ENCODE measurements at places on chromosomes 5 and 9.

GRCh38 chr9:132995879-132996278 lies 17.4 kb downstream of the GFI1B start:
- peaks cover 44% of the 10 kb centered on the region for H3K27me3 ChIP-seq
- no peak overlapping the region for H3K27ac ChIP-seq
- H3K36me3 ChIP-seq: no peaks in the 10 kb centered on the region

- no peaks in the 10 kb centered on the region for H3K36me3 ChIP-seq
- H3K4me3 ChIP-seq: no peak overlapping the region
- H3K27ac ChIP-seq: no peak overlapping the region
- no peaks in the 10 kb centered on the region for H3K27me3 ChIP-seq
- H3K4me1 ChIP-seq: no peaks in the 10 kb centered on the region
- no peak for DNase-seq
Observed at GRCh38 chr5:82813861-82814260, 263.3 kb downstream of the TMEM167A start.

DNA sequence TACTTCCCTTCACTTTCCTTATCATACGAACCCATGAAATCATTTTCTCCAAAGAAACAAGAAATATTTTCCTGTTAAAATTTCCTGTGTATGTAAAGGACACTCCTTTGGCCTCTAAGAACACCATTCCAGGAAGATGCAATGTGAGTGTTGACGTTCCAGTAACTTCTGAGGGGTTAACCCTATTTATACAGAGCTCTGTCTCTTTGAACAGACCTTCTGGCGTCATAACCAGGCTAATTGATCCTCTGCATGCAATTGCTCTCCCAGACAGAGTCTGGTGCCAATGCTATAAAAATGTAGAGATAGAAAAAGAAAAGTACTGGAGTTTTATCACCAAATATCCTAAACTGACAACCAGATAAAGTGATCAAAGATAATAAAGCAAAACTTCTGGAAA lies 218.5 kb downstream of the TLE1 start:
- H3K4me3 ChIP-seq: no peak overlapping the region
- H3K27me3 ChIP-seq: no peaks in the 10 kb centered on the region
- DNase-seq: no peak
- no peaks in the 10 kb centered on the region for H3K36me3 ChIP-seq

DNA sequence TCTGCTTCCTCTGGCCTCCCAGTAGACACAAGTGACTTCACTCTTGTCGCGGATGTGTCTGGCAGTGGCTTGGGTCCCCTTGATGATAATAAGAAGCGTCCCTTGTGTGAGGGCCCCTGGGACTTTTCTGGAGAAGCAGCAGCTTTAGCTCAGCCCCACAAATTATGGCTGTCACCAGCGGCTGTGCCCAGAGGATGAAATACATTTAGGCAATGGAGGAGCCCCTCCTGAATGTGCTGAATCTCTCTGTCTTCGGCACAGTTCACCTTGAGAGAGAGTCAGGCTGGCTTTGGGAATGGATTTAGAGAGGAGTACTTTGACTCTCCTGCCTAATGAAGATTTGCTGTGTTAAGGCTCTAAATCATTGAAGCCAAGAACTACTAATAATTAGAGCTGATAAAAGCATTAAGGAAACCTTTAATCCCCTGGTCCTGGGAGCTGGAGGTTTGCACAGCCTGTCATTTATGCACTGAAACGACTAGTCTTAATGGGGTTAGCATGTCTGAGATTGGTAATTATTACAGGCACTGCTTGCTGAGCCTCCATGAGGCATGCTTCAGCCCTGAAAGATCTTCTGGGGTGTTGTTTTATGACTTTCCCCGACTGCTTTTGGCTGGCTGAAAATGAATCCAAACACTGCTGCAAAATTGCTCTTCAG lies 127.0 kb downstream of the TENT4A start:
- H3K36me3 ChIP-seq: no peaks in the 10 kb centered on the region
- H3K4me3 ChIP-seq: no peak overlapping the region
- no peak overlapping the region for H3K27ac ChIP-seq
- H3K27me3 ChIP-seq: peaks cover 17% of the 10 kb centered on the region
- H3K4me1 ChIP-seq: peaks cover 3% of the 10 kb centered on the region

All from activated CD4-positive, alpha-beta memory T cell treated with anti-CD3 and anti-CD28 coated beads for 36 hours (primary cell).